T1000 (cell line): ENCODE measurements at places on chromosomes 7 and 10.

DNA sequence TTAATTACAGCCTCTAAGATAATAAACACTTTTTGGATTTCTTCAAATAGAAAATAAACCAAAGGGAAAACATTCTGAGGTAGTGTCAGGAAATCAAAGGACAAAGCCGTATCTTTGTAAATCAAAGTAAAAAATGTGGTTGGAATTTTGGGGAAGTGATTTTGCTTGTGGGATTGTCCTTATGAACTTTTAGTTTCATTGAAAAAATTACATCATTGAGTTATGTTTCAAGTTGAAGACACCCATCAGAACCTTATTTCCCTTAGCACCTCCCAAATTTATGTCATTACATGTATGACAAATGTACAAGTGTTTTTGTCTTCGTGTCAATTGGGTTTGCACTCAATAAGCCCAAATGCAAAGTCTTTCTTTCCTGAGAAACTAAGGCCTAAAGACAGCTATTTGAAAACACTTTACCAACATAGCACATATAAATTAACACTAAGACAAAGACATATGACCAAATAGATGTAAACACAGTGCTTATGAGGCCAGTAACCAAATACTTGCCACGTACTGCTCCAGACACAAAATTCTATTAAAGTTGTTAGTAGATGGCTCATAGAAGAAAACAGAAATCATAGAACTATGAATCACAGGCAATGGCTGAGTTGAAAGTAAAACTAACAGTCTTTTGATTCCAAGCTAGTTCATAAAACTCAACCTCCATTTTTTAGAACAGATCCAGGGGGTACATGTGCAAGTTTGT is 26.9 kb upstream of the LAMB4 start:
- DNase-seq, result no peak

GRCh38 chr10:30368065-30368718 is 19.1 kb upstream of the MTPAP start:
- DNase-seq, result no peak

- DNase-seq, result no peak
Measured at GRCh38 chr7:132489776-132490237, 86.5 kb downstream of the PLXNA4 start.

DNA sequence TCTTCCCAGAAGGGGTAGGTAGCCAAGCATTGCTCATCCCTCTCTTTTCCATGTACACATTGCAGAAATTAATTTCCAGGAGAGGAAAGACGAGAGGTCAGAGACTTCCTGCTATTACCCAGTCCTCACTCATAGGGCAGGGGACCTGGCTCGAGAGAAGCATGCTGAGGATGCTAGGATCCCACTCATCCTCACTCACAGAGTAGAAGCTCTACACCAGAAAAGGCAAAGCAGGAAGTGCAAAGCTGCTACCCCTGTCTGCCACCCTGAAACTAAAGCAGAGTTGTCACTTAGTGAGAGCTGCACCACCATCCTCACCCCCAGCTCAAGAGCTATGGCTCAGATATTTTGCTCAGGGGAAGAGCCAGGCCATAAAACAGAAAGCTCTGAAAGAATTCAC is 9.9 kb downstream of the OR9A2 start:
- DNase-seq, result no peak

GRCh38 chr7:5543361-5543760 is 119.7 kb upstream of the TNRC18 start:
- no peak for DNase-seq

- DNase-seq, result no peak
Measured at GRCh38 chr10:116015583-116016333, 257.2 kb downstream of the GFRA1 start.

DNA sequence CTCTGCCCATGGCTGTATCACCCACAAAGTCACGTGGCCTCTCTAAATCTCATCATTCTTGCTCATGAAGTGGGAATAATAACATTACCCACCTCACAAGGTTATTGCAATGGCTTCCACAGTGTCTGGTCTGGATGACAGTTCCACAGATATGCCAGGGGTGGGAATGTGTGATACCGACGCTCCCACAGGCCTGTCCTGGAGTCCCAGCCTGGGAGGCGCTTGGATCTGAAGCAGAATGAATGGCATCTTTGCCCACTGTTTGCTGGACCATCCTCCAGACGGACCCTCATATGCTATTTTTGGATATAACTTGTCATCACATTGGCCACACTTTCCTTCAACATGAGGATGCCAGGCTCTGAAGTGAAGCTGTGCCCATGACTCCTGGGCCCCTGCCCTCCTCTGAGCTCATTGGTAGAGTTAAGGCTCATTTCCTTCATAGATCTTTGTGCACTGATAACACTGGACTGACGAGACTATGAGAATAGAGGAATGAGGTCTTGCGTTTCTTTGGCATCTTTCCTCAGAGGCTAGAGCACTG is 279.8 kb upstream of the ZNF32 start:
- no peak for DNase-seq

- DNase-seq, result no peak
Measured at GRCh38 chr7:135799881-135800280, 51.3 kb upstream of the FAM180A start.

DNA sequence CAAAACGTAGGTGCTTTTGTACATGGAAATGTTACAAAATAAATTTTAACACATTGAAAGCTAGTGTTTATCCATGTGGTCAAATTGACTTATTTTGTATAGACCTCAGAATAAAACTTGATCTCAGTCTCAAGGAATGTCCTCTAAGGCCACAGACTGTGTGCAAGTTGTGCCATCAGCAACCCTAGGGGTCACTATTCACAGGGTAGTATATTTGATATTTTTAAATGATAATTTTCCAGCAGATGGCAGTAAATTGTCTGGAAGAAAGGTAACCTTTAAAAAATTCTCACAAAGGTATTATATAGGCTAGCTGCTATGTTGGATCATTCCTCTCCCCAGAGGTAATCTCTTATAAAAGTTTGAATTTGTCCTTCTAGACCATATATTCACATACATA is 12.9 kb upstream of the SNX10 start:
- DNase-seq, result no peak

DNA sequence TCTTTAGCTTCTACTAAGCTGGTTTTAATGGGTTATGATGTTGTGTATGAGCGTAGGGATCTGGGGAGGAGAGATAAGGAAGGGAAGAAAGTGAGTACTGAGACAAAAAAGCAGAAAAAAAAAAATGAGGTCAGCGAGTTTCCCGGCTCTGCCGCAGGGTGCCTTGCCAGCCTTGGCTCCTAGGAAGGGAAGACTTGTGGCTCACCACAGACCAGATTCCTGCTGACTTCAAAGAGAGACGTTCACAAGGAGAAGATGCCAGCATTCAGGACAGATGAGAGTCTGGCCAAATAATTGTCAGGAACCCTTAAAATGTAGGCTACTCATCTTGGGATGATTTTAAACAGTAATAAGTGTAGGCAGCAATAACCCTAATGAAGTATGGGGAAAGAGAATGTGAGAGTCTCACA is 11.4 kb upstream of the FAS start:
- peak; percentile 69 for DNase-seq

DNA sequence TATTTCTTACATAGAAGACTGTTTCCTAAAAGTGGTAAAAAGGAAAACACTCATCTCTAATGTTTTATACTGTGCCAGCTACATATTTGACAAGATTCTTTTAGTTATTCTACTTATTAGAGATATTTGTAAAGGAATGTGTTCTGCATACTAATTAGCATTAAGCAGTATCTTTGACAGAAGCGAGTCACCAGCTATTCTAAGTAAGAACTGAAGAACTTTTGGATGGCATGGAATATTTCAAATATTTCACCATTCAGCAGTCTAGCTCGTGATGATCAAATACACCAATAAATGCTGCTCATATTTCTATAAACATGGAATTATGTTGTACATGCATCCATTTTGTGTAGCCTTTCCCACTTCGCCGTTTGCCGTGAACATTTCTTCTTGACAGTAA is 241.6 kb upstream of the TCF7L2 start:
- DNase-seq, result no peak

GRCh38 chr7:129557686-129558481 is 53.6 kb upstream of the NRF1 start:
- DNase-seq, result no peak

- DNase-seq, result no peak
Measured at GRCh38 chr10:71648933-71649320, 70.7 kb downstream of the C10orf105 start.

- DNase-seq, result no peak
Measured at GRCh38 chr10:383519-383918, 248.3 kb downstream of the ZMYND11 start.

GRCh38 chr10:64379898-64380297 is 858.7 kb downstream of the REEP3 start:
- DNase-seq, result no peak

DNA sequence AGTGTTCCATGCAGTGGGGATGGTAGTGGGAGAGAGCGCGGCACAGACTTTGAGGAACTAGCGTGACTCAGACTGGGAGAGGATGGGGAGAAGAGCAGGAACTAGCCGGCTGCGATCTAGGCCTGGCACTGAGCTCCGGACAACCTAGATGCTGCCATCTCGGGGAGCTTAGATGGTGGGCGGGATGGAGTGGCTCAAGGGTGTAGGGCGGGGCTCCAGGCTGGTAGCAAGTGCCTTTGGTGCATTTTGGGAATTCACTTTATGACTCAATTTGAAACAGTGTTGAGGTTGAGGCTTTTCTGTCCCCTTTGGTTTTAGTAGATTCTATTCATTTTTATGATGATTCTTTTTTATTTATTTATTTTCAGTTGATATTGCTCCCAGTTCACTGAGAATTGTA is 185.3 kb upstream of the GPR26 start:
- no peak for DNase-seq

DNA sequence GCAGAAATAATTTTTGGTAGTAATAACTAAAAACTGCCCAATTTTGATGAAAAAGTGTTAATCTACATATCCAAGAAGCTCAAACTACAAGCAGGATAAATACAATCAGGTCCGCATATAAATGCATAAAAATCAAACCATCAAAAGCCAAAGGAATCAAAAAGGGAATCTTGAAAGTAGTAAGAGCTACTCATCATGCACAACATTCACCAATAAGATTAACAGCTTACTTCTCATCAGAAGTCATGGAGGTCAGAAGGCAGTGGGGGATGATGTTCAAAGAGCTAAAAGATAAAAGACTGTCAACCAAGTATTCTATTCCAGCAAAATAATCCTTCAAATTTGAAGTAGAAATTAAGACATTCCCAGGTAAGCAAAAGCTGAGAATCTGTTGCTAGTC is 76.4 kb downstream of the CRPPA start:
- no peak for DNase-seq

GRCh38 chr10:120530699-120531098 is 73.7 kb downstream of the PLPP4 start:
- DNase-seq, result no peak

GRCh38 chr10:94076325-94076841 is 82.7 kb downstream of the PLCE1 start:
- no peak for DNase-seq

DNA sequence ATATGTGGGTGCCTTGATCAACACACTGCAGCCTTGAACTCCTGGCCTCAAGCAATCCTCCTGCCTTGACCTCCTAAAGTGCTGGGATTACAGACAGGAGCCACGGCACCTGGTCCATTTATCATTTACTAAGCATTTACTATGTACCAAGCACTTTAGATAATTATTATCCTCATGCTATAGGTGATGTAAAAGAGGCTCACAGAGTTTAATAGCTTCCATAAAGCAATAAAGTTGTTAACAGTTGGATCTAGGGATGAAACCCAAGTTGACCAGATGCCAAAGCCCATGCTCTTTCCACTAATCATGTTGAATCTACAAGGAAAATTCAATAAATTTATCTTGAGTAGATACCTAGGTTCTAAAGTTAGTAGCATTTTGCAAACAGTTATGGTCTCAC is 5.0 kb downstream of the NAPEPLD start:
- no peak for DNase-seq

- DNase-seq, result no peak
Measured at GRCh38 chr7:139106959-139107358, 2.6 kb downstream of the ZC3HAV1 start.

DNA sequence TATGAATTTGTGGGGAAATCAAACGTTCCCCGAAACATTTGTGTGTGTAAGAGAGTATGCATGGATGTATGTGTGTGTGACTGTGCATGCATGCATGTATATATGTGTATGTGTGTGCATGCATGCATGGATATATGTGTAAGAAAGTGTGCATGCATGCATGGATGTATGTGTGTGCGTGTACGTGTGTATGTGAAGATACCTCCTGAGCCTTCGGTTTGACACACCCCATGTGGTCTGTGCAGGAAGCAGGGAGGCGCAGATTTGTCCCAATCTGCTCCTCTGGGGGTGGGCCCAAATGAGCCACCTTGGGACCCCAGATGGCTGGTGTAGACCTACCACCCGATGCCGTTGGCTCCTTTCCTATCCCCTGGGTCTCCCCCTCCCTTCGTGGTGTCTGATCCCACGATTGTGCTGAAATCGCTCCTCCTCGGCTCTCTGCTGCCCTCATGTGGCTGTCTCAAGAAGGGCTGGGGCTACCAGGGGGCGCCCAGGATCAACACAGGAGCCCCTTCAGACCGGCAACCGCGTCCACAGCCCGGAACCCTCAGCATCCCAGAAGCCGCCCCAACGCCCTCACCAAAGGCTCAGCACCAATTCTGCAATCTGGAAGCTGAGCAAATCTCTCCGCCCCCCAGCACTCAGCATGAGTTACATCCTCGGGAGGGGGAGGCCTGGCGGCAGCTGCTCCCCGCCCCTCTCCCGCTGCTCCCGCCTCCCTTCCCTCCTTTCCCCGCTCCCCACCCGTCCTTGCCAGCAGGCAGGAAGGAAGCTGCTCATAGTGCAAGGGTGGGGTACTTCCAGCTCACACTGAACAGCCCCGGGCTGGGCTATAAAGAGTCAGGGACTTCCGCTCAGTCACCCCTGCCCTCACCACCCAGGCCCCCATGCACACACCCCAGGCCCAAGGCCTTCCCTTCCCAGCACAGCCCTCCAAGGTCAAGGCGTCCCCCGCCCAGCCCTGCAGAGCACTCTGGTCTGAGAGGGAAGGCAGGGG is 2.3 kb upstream of the NOS3 start:
- no peak for DNase-seq

DNA sequence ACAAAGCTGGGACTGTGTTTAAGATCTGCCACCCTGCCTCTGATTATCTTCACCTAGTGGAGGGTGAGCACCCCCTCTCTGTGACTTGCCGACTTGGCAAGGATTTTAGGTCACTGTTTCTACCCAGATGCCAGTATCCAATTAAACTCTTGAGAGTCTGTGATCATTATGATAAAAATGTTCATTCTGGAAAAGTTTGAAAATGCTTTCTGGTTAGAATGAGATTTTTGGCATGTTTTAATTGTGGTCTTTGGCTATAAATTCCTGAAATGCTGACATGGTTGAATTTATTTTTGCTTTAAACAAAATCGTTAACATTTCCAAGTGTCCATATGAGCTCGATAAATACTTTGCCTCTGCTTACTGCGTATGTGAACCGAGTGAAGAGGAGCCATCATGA is 221.4 kb downstream of the BICC1 start:
- no peak for DNase-seq

DNA sequence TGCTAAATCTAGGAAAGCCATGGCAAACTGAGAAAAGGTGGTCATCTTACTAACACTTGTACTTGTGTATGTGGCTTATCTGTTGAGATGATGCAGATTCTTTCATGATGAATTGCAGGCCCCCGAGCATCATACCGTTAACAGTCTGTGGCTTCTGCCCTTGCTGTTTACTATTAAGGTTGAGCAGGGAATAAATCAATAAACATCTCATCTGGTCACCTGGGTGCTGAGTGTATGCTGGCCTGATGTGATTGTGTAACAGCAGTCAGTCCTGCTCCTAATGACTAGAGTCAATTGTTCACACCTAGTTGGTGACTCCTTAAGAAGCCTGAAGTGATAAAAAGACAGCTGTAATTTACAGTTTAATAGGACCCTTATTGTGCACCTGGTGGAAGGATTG is 8.3 kb upstream of the GNAT3 start:
- DNase-seq, result peak; percentile 28
